ENCODE measurements at places on chromosomes 2 and 18. TPM values are rescaled to one million over a fixed set of nuclear protein-coding genes. Genes with fewer than 3 reads are reported as not detected.
A peak's percentile ranks its signal among the peaks of the same experiment; 100 is the strongest.

DNA sequence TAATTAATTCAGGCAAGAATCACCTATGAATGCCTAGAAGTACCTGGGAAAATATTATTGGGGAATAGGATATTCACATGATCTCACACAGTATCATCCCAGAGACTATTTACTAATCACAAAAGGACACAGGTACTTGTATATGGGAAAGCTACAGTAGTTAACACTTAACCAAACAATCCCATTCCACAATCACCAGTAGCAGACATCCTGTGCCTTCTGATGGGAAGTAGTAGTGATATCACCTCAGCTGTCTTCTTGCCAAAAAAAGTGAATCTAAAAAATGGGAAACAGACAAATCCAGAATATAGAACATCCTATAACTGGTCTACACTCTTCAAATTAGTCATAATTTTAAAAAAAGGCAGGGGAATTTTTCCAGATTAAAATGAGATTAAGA is 75.6 kb upstream of the CCDC150 start:
- H3K4me3 ChIP-seq, result no peak overlapping the region
- no peaks in the 10 kb centered on the region for H3K36me3 ChIP-seq
- no peaks in the 10 kb centered on the region for H3K4me1 ChIP-seq
- H3K27me3 ChIP-seq, result no peaks in the 10 kb centered on the region
- no peak overlapping the region for H3K27ac ChIP-seq

GRCh38 chr2:83665894-83666293 is 793.2 kb downstream of the SUCLG1 start:
- H3K36me3 ChIP-seq, result no peaks in the 10 kb centered on the region
- no peaks in the 10 kb centered on the region for H3K4me1 ChIP-seq
- no peak for DNase-seq
- H3K27me3 ChIP-seq, result no peaks in the 10 kb centered on the region
- H3K4me3 ChIP-seq, result no peak overlapping the region

GRCh38 chr2:28357055-28357454 is 35.6 kb upstream of the FOSL2 start:
- DNase-seq, result no peak
- no peak overlapping the region for H3K4me3 ChIP-seq
- peak overlapping the region; percentile 83 for H3K27ac ChIP-seq
- no peaks in the 10 kb centered on the region for H3K27me3 ChIP-seq
- no peaks in the 10 kb centered on the region for H3K36me3 ChIP-seq

DNA sequence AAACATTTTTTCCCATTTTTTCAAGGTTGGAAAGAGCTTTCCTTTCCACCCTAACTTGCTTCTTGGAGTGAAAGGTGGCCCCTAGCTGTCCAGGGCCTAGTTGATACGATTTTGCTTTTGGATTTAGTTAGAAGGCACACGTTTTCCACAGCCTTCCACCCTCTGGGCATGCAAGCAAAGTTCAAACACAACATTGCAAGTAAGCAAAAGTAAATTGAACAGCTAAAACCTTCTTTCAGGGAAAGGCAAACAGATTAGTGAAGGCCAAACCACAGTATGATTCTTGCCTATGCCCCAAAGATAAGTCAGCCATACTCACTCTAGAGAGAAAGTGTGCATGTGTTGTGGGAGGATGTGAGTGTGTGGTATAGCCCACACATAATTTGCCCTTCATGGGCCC is 273.7 kb upstream of the KLHL29 start:
- H3K4me1 ChIP-seq, result no peaks in the 10 kb centered on the region
- H3K27ac ChIP-seq, result no peak overlapping the region
- no peak overlapping the region for H3K4me3 ChIP-seq
- no peaks in the 10 kb centered on the region for H3K27me3 ChIP-seq
- DNase-seq, result no peak

- H3K4me1 ChIP-seq, result peaks cover 16% of the 10 kb centered on the region
- H3K27ac ChIP-seq, result no peak overlapping the region
- H3K4me3 ChIP-seq, result no peak overlapping the region
- DNase-seq, result no peak
- H3K36me3 ChIP-seq, result no peaks in the 10 kb centered on the region
Measured at GRCh38 chr2:71948781-71949536, 198.7 kb downstream of the CYP26B1 start.

GRCh38 chr2:36565712-36566111 is 32.3 kb downstream of the FEZ2 start:
- H3K4me3 ChIP-seq, result no peak overlapping the region
- H3K27ac ChIP-seq, result no peak overlapping the region
- H3K4me1 ChIP-seq, result peaks cover 11% of the 10 kb centered on the region
- H3K27me3 ChIP-seq, result no peaks in the 10 kb centered on the region

DNA sequence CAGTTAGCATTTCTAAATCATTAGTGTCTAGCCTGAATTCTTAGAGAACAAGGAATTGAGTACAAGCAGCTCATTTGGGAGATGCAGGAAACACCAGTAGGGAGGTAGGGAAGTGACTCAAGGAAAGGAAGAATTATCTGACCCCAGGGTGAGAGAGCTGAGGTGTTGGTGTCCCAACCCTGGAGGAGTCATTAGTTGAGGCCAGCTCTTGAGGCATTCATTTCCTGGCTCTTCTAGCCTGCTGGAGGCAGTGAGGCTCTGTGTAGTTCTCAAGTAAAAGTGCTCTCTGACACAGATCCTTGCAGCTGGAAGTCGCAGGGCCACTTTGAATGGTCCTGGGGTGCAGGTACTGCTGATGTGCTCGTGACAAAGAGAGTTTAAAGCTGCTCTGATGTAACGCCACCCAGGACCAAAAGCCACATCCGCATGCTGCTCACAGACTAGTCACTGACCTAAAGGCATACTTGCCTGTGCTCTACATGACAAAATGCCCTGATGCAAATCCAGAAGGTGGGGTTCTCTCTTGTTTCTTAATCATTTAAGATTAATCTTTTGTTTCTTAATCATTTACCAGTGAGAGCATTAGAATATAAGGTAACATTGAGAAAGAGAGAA is 299.5 kb upstream of the LYPD1 start:
- H3K27me3 ChIP-seq, result no peaks in the 10 kb centered on the region
- H3K4me1 ChIP-seq, result no peaks in the 10 kb centered on the region
- H3K36me3 ChIP-seq, result no peaks in the 10 kb centered on the region
- DNase-seq, result no peak
- H3K4me3 ChIP-seq, result no peak overlapping the region
- H3K27ac ChIP-seq, result no peak overlapping the region

DNA sequence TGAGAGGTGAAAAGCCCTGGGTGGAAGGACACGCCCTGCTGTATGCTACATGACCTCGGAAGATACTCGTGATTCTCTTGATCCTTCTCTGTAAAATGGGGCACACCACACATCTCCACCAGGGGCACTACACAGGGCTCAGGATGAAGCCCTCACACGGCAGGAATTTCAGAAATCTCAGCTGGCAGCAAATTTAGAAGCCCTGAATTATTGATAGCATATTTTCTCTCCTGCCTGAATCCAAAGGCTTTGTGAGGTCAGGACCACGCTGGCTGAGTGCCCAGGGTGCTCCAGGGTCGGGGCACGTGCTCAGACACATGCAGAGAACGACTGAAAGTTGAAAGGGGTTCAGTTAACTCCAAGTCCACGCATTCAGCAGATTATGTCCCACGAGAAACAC is 42.1 kb upstream of the GALR1 start:
- H3K4me3 ChIP-seq, result no peak overlapping the region
- H3K36me3 ChIP-seq, result no peaks in the 10 kb centered on the region
- peak overlapping the region; percentile 70 for H3K27ac ChIP-seq
- peaks cover 13% of the 10 kb centered on the region for H3K4me1 ChIP-seq
- no peaks in the 10 kb centered on the region for H3K27me3 ChIP-seq

- H3K27ac ChIP-seq, result no peak overlapping the region
- H3K27me3 ChIP-seq, result no peaks in the 10 kb centered on the region
- no peaks in the 10 kb centered on the region for H3K4me1 ChIP-seq
- peak; percentile 32 for DNase-seq
- H3K4me3 ChIP-seq, result no peak overlapping the region
- H3K36me3 ChIP-seq, result no peaks in the 10 kb centered on the region
Measured at GRCh38 chr2:102442967-102443828, 20.2 kb downstream of the IL18RAP start.

GRCh38 chr2:31249009-31249690 is 15.2 kb downstream of the EHD3 start:
- no peak overlapping the region for H3K4me3 ChIP-seq
- H3K36me3 ChIP-seq, result no peaks in the 10 kb centered on the region

- no peak overlapping the region for H3K4me3 ChIP-seq
- H3K4me1 ChIP-seq, result peaks cover 19% of the 10 kb centered on the region
- no peaks in the 10 kb centered on the region for H3K36me3 ChIP-seq
- H3K27me3 ChIP-seq, result no peaks in the 10 kb centered on the region
Measured at GRCh38 chr18:6406075-6406909, 8.4 kb downstream of the L3MBTL4 start.

GAREM2 gene
- total RNA-seq, result 5.4 TPM

SERPINB2 gene
- total RNA-seq, result not detected

GRCh38 chr2:233059547-233059796 is 670 bp upstream of the INPP5D start:
- no peaks in the 10 kb centered on the region for H3K27me3 ChIP-seq
- peaks cover 11% of the 10 kb centered on the region for H3K4me1 ChIP-seq

DNA sequence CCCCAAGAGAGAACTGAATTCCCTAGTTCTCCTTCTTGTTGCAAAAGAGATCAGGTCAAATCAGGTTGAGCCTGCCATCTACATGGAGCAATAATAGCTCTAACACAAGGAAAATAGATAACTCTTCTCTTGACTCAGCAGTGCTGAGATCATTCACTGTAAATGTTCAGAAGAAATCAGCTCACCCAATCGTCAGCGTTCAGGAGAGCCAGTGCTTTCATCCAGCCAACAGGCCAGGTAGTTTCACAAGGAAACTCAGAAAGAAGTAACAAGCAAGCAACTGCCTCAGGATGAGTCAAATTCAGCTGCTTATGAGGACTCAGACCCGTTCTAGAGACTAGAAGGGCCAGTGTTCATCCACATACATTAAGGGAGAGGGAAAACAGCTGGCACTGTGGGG is 5.9 kb downstream of the LMAN2L start:
- no peak overlapping the region for H3K4me3 ChIP-seq
- DNase-seq, result no peak
- H3K36me3 ChIP-seq, result no peaks in the 10 kb centered on the region
- H3K4me1 ChIP-seq, result peaks cover 3% of the 10 kb centered on the region
- no peaks in the 10 kb centered on the region for H3K27me3 ChIP-seq

CNTNAP5 gene
- total RNA-seq, result 0.31 TPM

- no peaks in the 10 kb centered on the region for H3K36me3 ChIP-seq
- peaks cover 10% of the 10 kb centered on the region for H3K4me1 ChIP-seq
- no peak for DNase-seq
- H3K4me3 ChIP-seq, result no peak overlapping the region
- no peak overlapping the region for H3K27ac ChIP-seq
- no peaks in the 10 kb centered on the region for H3K27me3 ChIP-seq
Measured at GRCh38 chr2:204663816-204664425, 118.6 kb downstream of the PARD3B start.

GRCh38 chr2:71861186-71862160 is 286.2 kb downstream of the CYP26B1 start:
- H3K27ac ChIP-seq, result no peak overlapping the region
- DNase-seq, result no peak
- no peak overlapping the region for H3K4me3 ChIP-seq
- no peaks in the 10 kb centered on the region for H3K36me3 ChIP-seq
- H3K27me3 ChIP-seq, result no peaks in the 10 kb centered on the region

DNA sequence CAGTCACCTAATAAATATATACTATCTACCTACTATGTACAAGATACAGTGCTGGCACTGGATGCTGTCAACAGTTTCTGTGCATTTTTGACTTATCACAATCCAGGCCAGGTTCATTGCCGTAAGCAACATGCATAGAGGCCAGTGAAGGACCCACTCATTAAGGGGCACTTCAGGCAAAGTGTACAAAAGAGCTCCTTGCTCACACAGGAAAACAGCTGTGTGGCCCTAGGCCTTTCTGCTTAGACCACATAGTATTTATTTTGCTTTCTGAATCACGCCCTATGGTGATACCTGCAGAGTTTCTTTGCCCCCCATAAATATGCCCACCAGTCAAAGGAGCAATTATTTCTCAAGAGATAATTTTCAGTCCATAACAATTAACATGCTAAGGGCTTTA is 39.6 kb upstream of the STAT4 start:
- H3K36me3 ChIP-seq, result no peaks in the 10 kb centered on the region
- no peak overlapping the region for H3K4me3 ChIP-seq
- H3K27ac ChIP-seq, result no peak overlapping the region
- H3K4me1 ChIP-seq, result no peaks in the 10 kb centered on the region

DNA sequence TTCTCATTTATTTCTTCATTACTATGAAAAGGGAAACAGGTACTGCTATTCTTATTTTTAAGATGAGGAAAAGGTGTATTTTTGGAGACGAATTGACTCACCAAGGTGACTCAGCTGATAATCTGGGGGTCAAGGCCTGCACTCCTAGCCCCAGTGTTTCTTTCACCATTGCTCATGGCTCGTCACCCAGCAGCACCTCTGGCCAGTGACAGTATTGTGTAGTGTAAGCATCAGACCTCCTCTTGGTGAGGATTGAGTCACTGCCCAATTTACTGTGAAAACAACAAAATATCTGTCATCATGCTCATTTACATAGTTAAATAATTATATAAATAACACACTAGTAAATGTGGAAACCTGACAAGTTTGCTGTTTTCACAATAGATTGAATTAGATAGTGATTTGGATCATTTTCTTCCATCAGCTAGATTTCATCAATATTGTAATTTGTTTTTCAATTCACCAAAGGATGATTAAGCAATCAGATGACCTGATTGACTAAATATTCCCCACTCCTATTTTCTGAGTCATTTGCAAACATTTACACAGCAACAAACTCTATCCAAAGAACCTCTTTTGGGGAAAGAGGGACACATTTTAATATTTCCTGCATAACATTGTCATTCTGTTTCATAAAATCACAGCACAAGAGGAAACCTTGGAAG is 492.8 kb upstream of the RAB12 start:
- no peak for DNase-seq
- no peaks in the 10 kb centered on the region for H3K27me3 ChIP-seq
- no peak overlapping the region for H3K27ac ChIP-seq
- H3K4me3 ChIP-seq, result no peak overlapping the region
- H3K4me1 ChIP-seq, result no peaks in the 10 kb centered on the region

- H3K4me1 ChIP-seq, result no peaks in the 10 kb centered on the region
- no peak overlapping the region for H3K27ac ChIP-seq
- H3K4me3 ChIP-seq, result no peak overlapping the region
- no peaks in the 10 kb centered on the region for H3K36me3 ChIP-seq
Measured at GRCh38 chr18:7743256-7743655, 176.1 kb downstream of the PTPRM start.

DNA sequence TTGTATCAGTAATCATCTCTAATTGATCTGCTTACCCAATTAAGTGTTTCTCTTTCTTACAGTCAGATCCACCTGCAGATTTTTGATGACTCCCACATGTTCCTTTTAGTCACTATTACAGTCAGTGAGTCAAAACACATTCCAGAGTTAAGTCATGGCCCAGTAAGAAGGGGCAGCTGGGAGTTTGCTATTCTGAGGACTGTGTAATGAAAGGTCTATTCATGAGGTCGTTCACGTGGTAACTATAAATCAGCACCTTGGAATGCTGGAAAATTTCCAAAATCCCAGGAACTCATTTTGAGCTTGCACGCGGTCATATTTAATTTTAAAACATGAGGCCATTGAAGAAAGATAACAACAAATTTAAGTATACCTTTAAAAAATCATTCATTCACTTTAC is 252.5 kb downstream of the XIRP2 start:
- H3K27ac ChIP-seq, result no peak overlapping the region
- DNase-seq, result no peak
- H3K36me3 ChIP-seq, result no peaks in the 10 kb centered on the region
- no peaks in the 10 kb centered on the region for H3K27me3 ChIP-seq

- no peak for DNase-seq
- no peaks in the 10 kb centered on the region for H3K4me1 ChIP-seq
- H3K36me3 ChIP-seq, result no peaks in the 10 kb centered on the region
- H3K27ac ChIP-seq, result no peak overlapping the region
Measured at GRCh38 chr18:50151926-50152325, 43.0 kb downstream of the MYO5B start.

GRCh38 chr2:165623783-165624469 is 154.4 kb downstream of the CSRNP3 start:
- no peak overlapping the region for H3K27ac ChIP-seq
- H3K36me3 ChIP-seq, result no peaks in the 10 kb centered on the region
- peaks cover 4% of the 10 kb centered on the region for H3K4me1 ChIP-seq
- no peak for DNase-seq
- no peak overlapping the region for H3K4me3 ChIP-seq
- H3K27me3 ChIP-seq, result no peaks in the 10 kb centered on the region

All from testis (tissue), 5 donors.